Fibroblast of the aortic adventitia (primary cell): ENCODE measurements at places on chromosomes 3 and 15. TPM values are rescaled to one million over a fixed set of nuclear protein-coding genes. Genes with fewer than 3 reads are reported as not detected.
A peak's percentile ranks its signal among the peaks of the same experiment; 100 is the strongest.

DNA sequence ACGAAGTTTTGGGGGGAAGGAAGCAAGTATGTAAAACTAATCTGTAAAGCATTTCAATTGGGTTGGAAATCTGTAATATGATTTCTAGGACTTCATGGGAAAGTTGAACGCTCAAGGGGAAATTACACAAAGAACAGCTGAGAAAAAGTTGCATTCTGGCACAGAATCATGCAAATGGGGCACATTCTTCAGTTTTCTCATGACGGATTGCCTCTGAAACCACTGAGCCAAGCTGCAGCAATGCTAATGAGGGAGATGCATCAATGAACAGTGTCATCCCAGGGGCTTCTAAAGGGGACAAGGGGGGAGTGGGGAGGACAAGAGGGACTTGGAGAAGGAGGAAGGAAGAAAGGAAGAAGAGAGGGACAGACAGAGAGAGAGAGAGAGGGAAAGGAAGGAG lies 291.4 kb upstream of the ATP11B start:
- no peak for DNase-seq

GRCh38 chr15:78077871-78078210 lies 330 bp upstream of the TBC1D2B start:
- no peak for DNase-seq

GRCh38 chr3:55442861-55443260 lies 44.2 kb downstream of the WNT5A start:
- no peak for DNase-seq

GRCh38 chr15:59491062-59491461 lies 53.1 kb downstream of the FAM81A start:
- peak; percentile 12 for DNase-seq

- no peak for DNase-seq
These were observed 686 bp downstream of the MYRIP start for GRCh38 chr3:39809995-39810595.

DNA sequence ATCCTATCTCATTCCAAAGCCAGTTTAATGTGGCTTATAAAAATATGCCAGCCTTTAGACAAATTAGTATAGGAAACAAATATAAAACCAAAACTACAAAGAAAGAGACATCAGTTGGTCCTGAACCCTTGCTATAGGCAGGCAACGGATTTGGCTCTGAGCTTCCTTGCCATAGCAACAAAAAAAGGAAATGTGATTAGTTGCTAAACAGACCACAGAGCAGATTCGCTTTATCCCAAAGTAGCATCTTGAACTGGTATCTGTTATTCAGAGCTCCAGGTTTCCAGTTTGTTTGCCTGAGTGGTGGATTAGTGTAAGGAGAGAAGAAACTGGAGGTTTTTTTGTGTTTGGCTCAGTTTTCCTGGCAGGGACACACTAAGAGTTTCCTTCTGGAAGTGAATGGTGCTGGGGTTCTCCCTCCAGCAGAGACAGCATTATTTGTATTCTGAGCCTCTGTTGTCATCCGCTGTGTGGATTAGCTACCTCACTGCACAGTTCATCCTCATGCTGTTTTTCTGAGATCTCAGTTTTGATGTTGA lies 44.1 kb downstream of the CHST2 start:
- no peak for DNase-seq

DNA sequence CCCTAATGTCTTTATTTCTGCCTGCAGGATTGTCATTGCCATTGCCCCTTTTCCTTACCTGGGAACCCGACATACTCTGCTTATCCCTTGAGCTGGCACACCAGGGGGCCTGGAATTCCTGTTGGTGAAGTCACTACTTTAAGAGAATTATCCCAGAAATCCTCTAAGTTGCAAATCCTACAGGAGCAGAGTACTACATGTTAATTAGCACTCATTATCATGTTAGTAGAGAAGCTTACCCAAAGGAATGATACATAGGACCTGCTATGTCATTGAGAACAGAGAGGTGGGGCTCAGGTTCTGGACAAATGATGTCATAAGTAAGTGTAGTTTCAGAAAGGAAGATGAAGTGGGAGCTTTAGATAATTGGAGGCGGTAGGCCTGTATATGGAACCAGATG lies 27.4 kb downstream of the SCG5 start:
- DNase-seq, result no peak

- no peak for DNase-seq
These were observed 35.0 kb downstream of the ACAA1 start for GRCh38 chr3:38101811-38102443.

- peak; percentile 95 for DNase-seq
These were observed 34.6 kb upstream of the THSD4 start for GRCh38 chr15:71080705-71081104.

DNA sequence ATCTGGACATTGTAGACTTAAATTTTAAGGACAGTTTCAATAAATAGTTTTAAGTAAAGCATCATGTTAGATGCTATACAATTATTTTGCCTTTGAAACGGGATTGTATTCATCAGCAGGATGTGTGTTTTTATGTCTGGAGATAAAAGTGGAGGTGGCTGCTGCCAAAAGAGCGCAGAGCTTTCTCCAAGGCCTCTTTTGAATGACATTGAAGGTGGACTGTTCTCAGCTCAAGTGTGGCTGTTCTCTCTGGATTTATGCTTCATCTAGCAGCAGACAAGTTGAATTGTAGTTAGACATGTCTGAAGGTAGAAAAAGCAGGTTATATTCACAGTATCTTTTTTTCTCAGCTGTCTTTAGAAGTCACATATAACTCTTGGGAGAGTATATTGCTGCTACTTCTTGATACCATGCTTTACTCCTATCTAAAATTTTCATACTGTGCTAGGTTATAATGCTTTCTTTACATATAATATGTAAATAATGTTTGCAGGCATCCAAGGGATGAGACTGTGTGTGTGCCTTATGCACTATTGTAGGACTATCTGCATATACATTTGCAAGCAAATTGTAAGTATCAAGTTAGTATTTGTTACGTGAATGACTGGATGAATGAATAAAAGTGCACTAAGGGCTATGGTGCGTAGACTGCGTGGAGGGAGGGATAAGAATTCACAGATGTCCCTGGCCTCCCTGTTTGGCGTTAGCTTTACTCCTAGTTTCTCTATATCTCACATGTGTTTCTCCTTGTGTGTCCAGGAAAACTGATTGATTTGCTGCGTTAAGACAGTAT lies 340.1 kb downstream of the NAALADL2 start:
- no peak for DNase-seq

DNA sequence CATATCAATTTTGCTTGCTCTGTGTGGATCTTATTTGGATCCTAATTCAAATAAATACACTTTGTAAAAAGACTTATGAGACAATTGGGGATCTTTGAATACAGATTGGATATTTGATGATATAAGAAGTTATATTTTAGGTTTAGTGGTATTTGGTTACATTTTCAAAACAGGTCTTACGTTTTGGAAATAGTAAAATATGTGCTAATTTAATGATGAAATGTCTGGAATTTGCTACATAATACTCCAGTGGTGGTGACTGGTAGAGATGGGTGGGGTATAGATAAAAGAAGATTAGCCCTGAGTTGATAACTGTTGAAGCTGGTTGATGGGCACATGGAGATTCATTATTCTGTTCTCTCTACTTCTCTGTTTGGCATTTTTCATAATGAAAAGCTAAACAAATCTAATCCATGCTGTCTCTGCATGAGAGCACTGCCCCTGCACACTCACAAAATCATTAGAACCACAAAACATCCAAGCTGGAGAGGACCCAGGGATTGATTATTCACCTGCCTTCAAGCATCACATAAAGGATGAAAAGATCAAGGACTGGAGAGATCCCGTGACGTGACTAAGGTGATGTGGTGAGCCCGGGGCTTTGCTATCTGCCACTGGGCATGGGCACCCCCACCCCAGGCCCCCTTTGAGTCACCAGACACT lies 58.9 kb downstream of the TLE3 start:
- no peak for DNase-seq

Gene FBXW12
- total RNA-seq, result 0.27 TPM in 1 of 2 replicates, not detected in the other

Gene BTD
- 19.7 and 38.8 TPM in 2 replicates for total RNA-seq

Gene SEMA3F
- 0.74 and 3.5 TPM in 2 replicates for total RNA-seq
